ENCODE measurements at places on chromosomes 12 and 14. TPM values are rescaled to one million over a fixed set of nuclear protein-coding genes. Genes with fewer than 3 reads are reported as not detected.

The SOAT2 gene
- total RNA-seq = 0.33 TPM

The AMN gene
- total RNA-seq = 0.16 TPM

The ITGA7 gene
- 33.1 TPM for total RNA-seq

The SERPINA4 gene
- total RNA-seq = not detected

The KRT83 gene
- not detected for total RNA-seq

The PRB2 gene
- total RNA-seq = not detected

The HVCN1 gene
- total RNA-seq = 7.6 TPM

The CYP46A1 gene
- 1.6 TPM for total RNA-seq

DNA sequence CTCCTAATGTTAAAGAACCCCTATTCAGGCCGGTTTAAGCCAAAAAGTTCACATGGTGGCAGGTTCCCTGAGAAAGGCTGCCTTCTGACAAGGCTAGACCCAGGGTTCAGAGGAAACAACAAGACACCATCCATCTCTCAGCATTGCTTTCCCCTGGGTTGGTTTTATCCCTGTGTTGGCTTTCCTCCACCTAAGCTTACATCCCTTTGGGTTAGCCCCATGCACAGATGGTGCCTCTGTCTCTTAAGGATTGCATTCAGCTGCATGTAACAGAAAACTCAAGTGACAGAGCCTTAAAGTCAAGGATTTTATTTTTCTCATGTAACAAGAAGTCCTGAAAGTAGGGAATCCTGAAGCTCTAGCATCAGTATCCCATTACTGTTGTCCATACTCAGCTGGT is 42.8 kb upstream of the RIN3 start:
- DNase-seq = no peak

GRCh38 chr14:66652525-66653106 is 144.7 kb downstream of the GPHN start:
- no peak for DNase-seq

GRCh38 chr12:43655586-43655985 is 103.0 kb downstream of the PUS7L start:
- no peak for DNase-seq

DNA sequence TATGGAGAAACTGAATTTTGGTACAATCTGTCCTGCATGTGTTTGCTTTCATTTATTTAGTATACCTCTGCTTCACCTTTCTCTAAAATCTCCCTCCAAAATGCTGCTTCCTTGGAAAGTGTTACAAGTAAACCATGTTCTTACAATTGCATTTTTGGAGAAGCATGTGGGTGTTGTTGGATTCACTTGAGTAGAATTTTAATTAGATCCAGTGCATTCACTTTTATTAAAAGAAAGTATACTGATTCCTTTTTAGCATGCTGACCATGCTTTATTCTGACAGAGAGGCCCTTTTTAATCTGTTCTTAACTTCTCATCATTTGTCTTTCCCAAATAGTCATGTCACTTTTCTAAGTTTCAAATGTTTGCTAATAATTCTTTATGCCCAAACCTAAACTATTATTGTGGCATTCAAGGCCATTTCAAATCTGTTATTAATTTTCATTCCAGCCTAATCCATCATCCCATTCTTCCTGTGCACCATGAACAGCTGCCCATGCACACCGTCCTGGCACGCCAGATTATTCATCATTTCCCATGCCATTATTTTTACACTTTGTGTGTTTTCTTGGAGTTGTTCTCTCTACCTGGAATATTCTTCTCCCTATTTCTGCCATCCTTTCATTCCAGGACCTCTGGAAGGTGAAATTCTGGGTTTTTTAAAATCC is 90.7 kb downstream of the METTL25 start:
- DNase-seq = no peak

- no peak for DNase-seq
These were observed 1638.7 kb upstream of the SEL1L start for GRCh38 chr14:83172363-83172762.

DNA sequence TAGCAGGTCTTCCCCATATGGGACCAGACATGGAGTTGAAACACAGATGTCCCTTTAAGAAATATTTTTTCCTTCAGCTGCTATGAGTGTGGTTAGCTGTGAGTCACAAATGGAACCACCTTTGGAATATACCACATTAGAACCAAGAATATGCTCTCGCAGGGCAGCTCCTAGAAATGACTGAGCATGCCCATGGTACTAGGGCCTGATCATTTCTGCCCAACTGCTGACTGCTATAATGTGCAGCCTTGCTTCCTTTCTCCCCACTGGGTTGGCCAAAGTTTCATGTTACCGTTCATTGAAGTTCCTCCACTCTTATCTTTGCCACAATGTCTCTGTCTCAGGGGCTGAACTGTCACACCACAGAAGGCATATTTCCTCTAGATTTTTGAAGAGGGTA is 1074.6 kb downstream of the FLRT2 start:
- no peak for DNase-seq

DNA sequence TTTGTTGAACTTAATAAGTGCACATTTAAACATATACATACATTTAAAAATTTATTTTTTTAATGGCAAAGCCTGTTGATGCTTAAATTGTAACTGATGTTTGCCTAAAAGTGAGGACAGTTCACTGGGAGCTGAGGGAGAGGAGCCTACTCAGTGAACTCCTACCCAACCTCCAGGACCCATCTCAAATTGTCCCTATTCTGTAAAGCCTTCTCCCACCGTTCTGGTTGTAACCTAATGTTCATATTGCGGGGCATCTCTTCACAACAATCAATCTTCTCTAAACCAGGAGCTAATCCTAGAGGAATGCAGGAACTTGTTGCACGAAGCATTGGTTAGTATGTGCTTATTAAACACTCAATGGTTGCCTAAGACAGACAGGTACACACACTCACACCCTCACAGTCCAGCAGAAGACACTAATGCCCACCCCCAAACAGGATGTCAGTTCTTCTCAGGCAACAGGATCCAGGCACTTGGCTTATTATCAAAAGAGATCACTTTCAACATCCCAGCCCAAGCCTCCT is 1.8 kb downstream of the CLMN start:
- DNase-seq = no peak

GRCh38 chr14:62006116-62006731 is 244.0 kb downstream of the SNAPC1 start:
- DNase-seq = no peak

DNA sequence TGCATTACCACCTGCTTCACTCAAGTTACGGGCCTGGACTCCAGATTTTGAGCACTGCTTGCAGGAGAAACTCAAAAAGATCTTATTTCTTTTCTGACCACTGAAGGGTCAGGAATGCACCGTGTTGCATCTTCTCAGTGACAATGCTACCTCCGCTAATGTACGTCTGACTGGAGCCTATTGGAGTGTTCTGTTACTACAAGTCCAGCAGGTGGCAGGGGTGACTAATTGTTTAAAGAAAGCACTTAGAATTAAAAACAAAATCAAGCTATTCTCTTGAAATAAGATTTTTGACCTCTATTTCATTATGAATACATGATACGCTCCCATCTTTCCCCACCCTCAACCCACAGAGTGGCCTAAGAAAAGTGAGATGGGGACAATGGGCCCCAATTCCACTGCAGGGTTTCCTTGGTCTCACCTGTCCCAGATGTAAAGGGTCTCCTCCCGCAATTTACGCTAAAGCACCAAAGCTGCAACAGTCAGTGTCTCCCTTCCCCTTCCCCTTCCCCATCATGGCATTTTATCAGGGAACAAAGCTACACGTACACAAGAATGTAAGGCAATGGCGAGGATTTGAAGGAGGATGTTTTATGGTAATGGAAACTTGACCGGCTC is 2.2 kb downstream of the TBPL2 start:
- no peak for DNase-seq

DNA sequence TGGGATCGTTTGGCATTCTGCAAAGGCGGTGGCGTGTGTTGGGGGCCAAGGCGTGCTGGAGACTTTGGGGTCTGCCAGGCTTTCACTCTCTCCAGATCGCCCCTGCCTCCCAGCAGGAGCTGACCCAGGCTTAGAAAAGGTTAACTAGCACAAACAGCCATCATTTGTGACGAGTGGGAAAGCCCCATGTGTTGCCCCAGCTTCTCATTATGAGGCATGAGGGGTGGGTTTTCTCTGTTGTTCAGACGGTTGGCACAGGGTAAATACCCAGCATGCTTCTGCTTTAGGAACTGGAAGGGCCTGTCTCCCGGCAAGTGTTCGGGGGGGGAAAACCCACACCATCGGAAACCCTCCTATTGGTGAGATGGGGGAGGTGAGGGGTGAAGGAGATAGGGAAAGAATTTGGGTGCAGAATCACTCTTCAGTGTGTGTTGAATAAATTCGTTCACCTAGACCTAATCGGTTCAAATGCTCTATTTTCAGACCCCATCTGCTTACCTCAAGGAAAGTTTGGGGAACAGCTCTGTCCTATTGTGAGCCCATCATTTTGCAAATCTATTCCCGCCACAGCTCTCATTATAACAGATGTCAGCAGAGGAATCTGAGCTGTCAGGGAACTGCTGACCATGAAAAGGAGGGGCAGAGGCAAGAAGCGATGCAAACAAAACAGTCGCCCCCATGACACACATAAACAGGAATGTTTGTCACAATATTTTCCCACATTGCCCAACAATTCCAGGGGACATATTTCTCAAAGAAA is 34.7 kb upstream of the C12orf42 start:
- DNase-seq = no peak

GRCh38 chr12:53380794-53381730 is 1.1 kb downstream of the SP1 start:
- no peak for DNase-seq

DNA sequence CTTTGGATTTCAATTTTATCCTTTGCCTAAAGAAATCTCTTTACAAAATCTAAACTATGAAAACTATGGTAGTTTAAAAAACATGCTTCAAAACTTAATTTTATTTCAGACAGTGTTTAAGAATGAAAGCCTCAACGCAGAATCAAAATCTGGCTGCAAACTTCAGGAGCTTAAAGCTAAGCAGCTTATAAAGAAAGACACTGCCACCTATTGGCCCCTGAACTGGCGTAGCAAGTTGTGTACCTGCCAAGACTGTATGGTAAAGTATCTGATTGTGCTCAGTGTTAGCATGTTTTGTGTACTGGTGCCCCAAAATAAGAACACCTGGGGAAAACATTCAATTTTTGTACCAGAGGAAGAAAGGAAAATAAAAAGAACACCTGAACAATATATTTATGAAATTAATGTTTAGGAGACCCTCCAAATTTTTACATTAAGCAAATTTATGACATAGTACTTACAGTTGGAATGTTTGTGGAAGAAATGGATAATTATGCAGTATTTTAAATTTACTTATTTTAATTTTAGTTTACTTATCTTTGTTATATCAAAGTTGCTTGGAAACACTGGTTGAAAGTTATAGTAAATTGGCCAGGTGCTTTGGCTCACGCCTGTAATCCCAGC is 12.2 kb downstream of the UBR7 start:
- no peak for DNase-seq

DNA sequence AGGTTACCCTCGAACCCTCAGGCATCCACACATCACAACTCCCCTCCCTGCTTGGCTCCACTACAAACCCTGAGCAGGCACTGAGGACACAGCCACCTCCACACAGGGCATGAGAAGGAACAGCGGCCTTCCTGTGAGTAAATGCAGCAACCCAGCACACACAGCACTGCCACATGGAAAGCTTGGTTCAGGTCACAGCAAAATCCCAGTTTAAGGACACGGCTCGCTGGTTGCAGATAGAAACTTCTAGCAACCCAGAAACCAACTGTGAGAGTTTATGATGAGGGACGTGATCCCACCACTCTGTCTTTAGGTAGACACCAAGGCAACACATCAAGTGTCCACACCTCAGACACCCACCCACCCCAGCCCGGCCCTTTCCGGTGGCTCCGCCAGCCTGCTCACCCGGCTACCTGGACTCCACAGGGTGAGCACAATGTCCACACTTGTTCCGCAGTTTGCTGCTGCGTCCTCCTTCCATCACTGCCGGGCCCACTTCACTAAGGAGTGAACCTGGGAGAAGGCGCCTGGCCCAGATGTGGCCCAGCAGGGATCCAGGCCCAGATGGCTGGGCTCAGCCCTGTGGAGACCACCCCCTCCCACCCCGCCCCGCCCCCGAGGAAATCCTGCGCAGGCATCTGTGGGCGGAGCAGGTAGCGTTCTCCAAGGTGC is 13.2 kb downstream of the CDCA4 start:
- DNase-seq = no peak

GRCh38 chr14:50831726-50832168 is 785 bp upstream of the NIN start:
- DNase-seq = no peak

DNA sequence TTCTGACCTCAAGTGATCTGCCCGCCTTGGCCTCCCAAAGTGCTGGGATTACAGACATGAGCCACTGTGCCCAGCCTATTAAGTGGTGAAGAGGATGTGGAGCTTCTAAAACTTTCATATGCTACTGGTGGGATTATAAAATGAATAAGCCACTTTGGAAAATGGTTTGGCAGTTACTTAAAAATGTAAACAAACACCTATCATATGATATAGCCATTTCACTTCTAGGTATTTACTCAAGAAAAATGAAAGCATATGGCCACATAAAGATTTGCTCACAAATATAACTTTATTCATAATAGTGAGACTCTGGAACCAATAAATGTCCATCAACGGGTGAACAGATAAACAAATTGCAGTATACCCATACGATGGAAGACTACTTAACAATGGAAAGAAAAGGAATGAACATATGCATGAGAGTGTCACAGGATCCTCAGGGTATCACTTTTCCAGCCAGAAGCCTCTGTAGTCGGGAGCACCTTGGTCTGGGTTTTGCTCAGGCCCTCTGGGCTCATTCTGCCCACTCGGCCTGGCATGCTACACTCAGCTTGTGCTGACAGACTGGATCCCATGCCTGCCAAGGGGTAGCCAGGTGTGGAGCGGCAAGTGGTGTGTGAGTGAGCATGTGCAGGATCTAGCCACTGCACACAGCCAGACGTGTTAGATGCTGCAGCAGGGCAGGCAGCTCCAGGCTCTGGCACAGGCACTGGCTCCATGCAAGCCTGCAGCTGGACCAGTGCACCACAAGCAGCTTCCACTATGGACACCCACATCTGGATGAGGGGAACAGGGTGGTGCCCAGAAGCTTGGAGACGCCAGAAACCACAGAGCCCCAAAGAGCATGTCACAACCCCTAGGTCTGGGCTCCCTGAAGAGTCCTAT is 213.2 kb upstream of the DIO3 start:
- no peak for DNase-seq

DNA sequence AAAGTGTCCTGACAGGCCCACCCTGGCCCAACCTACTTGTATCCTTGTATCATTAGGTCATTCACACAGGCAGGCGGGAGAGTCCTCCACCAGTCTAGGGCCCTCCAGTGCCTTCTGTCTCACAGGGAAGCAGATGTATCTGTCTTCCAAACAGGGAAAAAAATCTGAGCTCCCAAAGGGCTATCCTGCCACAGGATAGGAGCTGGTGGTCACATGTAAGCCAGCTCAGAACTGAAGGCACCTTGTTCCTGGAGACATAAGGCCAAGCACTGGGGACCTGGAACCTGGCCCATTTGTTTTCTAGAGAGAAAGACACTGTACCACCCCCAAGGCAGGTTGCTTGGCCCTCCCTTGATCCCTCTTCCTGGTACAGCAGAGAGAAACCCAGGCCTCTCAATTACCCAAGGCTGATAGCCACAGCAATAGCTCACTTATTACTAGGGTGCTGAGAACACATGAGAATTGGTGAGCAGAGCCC is 19.4 kb upstream of the PLEKHH1 start:
- DNase-seq = no peak

GRCh38 chr14:39229601-39230110 is 4.1 kb upstream of the MIA2 start:
- no peak for DNase-seq
